ENCODE measurements at places on chromosomes 3 and 15.
A peak's percentile ranks its signal among the peaks of the same experiment; 100 is the strongest.

DNA sequence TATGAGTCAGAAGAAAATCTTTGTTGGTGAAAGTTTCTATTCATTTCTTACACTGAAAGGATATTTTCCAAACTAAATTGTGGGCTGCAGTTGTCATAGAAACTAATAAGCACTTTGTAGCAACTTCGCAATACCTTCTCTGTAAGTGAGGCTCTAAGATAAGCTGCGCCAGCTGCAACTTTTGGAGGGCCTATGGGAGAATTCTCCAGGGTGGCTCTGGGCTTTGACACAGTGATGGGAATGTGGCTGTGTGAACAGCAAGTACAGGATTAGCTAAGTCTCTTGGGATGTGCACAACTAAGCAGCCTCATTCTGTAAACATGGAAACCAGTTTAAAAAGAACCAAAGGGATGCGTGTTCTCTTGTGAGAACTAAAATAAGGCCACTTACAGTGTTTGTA, 124.6 kb upstream of the SGO1 start:
- DNase-seq = no peak

- no peak for DNase-seq
These were observed 32.6 kb upstream of the NEO1 start for GRCh38 chr15:73019601-73020146.

- no peak for DNase-seq
These were observed 4.8 kb upstream of the EPHB3 start for GRCh38 chr3:184556582-184557347.

GRCh38 chr3:126656371-126657134, 1.6 kb upstream of the TXNRD3 start:
- DNase-seq = no peak

DNA sequence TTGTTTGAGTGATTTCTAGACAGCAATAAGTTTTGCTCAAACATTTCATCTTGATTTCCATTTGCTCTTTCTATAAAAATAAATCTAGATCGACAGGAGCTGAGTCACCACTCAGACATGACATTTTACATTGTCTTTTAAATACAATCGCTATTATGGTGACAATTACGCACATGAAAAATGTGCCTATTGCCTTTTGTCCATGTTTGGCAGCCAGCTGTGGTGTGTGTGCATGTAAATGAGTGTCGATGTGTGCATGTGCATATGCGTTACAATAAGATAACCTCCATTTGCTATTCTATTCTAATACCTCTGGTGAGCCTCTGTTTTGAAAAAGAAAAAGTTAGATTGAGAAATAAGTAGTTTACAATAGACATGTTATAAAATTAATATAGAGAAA, 89.7 kb upstream of the GRM7 start:
- no peak for DNase-seq

- DNase-seq = no peak
These were observed 79.6 kb downstream of the DHX36 start for GRCh38 chr3:154244644-154245043.

DNA sequence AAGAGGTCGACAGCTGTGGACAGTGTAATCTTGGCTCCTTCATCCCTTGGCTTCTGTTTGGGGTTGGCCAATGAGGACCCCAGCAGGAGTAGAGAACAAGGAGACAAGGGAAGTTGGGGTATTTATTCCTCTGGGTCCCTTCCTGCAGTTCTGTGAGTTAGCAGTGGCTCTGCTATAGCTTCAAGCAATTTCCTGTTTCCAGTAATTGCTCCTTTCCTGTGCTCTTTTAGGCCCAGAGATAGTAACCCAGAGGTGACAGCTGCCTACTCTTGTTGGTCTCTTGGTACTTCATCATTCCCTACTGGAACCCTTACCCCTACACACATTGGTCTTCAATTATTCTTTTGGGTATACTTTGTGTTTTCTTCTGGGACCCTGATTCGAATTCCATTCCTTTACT, 92.9 kb downstream of the NR1D2 start:
- no peak for DNase-seq

DNA sequence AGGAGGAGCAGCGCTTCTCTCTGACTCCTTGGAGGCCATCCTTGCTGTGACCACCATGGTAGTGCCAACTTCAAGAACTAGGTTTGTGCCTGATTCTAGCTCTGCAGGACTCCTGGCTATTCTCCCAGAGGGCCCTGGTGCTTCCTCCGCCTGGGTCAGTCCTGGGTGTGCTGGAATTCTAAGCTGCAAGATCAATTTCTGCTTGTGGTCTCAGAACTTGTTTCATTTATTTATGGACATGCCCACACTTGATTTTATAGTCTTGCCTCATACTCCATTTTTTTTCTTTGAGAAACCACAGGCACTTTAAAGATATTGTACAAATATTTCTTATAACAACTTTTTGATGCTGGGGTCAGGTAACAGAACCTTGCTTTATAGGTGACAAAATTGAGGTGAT, 87.6 kb downstream of the PDCD6IP start:
- no peak for DNase-seq

DNA sequence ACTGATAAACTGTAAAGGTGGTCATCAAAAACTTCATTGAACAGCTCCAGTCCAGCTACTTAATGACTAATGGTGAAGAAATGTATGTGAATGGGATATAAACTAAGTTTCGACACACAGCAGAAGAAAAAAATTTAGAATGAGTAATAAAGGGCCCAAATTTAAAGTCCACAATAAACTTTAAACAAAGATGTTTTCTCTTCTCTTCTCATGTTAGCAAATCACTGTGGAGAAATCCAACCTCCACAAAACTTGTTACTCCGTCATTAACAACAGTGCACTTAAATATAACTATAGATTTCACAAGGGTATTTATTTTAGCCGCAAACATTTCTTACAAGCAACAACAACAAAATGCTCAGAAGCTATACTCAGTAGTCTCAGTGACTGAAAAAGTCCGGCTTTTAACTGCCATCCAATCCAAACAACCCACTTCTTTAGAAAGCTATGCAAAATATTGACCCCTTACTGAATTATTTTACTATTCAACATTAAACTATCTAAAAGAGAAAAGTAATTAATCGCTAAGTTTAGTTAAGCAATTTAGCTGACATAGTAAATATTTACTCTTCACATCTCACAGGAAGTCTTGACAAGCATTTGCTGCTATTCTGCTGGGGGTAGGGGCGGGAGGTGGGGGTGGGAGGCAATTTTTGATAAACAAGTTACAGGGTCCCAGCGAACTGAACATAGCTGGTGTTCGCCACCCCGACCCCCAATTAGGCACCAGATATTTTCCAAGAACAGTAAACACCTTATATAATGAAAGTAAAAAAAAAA, 2.4 kb downstream of the IGF2BP2 start:
- DNase-seq = no peak

DNA sequence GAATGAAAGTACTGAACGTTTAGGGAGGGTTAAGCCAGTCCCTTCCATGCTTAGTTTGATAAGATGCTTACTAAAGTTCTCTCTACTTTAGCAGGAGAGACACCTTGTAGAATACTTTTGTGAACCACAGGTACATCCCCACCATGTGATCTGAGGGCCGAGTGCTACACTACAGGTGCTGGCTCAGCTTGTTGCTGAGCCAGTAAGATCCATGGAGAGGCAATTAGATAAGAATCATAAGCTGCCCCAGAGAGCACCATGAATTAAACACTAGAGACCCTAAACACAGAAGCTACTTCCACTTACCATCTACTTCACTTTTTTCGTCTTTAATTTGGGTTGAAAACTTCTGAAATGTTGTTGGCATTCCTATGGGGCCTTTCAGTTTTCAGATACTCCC, 70.5 kb upstream of the GOLGA8B start:
- DNase-seq = no peak

DNA sequence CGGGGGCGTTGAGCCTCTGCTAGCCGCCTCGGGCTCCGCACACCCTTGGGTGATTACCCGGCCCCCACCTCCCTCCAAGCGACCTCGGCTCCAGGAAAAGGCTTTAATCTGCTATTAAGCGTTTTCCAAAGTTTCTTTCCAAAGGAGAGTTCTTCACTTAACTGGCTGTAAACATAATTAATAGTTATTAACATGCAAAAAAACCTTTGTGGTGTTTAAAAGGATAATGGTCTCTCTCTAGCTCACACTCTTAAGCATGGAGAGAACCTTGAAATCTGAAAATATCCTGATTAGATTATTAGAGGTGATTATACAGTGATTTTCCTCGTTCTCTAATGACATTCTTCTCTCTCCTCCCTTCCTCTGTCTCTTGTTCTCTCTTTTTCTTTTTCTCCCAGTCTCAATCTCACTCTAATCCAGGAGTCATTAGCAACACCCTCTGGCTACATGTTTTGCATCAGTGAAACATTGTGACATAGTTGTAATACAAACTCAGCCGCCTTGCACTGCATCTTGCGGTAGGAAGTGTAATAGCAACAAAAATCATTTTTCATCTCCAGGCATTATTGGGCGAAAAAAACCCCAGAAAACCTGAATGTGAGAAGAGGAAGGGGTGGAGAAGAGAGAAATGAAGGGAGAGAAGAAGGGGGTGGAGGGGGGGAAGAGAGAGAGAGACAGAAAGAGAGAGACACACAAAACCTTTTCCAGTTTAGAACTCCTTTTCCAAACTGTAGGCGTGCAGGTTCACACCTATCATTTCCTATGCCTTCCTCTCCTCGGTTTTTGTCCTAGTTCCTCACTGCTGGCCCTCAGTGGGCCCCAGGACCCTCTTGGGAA, 24.4 kb downstream of the NR2F2 start:
- DNase-seq = no peak

GRCh38 chr15:72168808-72169190, 28.8 kb downstream of the GRAMD2A start:
- DNase-seq = no peak

- no peak for DNase-seq
These were observed 15.2 kb downstream of the FSTL1 start for GRCh38 chr3:120435621-120436020.

DNA sequence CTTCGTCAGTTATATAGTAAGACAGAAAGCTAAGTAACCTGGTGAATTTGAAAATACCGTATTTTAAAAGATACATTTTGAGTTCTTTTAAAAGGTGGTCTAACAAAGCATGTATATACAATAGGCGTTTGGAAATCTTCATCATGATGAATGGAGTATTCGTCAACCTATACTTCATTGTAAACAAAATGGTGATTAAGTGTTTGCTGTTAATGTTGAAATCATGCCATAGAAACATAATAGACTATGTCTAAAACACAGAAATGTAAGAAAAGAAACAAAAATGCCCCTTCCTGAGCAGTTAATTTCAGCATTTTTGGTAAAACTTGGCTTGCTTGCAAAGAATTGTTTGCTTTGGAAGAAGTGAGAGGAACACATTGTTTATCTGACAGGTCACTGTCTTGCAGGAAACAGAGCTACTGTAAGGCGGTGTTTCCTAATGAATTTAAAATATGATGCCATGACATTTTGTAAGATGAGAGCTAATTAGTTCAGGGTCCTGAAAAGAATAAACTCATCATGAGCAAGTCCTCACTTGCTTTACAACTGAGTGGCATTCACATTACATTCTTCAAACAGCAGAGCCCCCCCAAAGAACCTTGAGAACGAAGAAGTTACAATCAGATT, 126.7 kb downstream of the SERPINI1 start:
- DNase-seq = no peak

DNA sequence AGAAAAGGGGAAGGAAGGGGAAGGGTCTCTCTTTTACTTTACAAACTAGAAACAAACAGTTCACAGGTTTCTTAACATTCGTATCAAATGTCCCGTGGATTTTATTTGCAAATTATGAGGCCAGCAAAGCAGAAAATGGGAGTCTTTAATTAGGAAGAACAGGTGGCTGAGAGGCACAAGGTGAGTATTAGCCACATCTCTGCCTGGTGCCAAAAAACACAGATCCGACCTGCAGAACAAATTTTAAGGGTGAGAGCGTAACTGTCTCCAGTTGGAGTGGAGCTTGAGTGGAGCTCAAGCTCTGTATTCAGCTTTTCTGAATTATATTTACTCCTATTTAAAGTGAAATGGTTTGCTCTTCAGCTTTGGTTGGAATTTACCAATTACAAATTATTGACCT, 1004.9 kb downstream of the FHIT start:
- no peak for DNase-seq

- DNase-seq = no peak
These were observed 1.5 kb upstream of the GOLGA8B start for GRCh38 chr15:34584996-34585395.

GRCh38 chr3:152646004-152646403, 188.9 kb upstream of the P2RY1 start:
- DNase-seq = no peak

- no peak for DNase-seq
These were observed 53.4 kb downstream of the CMC1 start for GRCh38 chr3:28294667-28295413.

DNA sequence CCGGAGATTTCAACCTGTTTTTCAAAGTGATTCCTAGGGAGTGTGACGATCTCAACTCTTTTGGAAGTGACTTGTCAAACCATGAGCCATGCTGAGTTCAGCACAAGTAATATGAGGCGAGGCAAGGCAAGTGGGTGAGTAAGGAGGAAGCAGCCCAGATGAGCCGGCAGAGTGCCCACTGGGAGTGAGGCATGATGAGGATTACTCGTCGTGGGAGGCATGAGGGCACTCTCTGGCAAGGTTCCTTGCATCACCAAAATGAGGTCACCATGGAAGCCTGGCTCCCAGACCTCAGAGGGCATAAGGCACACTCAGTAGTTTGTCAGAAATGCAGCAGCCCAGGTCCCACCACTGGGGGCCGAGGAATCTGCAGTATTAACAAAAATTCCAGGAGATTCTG, 636.1 kb downstream of the MAGI1 start:
- DNase-seq = no peak

- DNase-seq = no peak
These were observed 232.3 kb upstream of the STAC start for GRCh38 chr3:36147934-36148558.

- DNase-seq = no peak
These were observed 12.0 kb downstream of the FSTL1 start for GRCh38 chr3:120438665-120439370.

GRCh38 chr3:193605876-193606275, 12.9 kb downstream of the OPA1 start:
- DNase-seq = peak; percentile 4

DNA sequence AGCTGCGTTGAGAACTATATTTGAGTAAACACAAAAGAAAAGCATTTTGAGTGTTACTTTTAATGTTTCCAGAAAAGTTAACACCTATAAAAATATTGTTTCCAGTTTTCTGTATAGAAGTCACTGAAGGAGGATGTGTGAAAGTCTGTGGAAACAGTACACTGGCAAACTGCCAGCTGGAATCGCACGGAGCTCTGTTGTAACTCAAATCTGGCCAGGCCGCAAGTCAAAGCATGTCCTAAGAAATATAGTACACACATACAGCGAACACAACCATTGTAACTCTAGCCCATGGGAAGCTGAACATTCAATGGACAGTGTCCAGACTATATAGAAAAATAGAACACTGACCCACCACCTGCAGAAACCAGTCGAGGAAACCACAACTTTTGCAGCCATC, 657.2 kb downstream of the FHIT start:
- DNase-seq = no peak

- DNase-seq = no peak
These were observed 106.0 kb upstream of the LRIG1 start for GRCh38 chr3:66606868-66607267.

GRCh38 chr3:90091549-90091948, 984.1 kb downstream of the EPHA3 start:
- no peak for DNase-seq

DNA sequence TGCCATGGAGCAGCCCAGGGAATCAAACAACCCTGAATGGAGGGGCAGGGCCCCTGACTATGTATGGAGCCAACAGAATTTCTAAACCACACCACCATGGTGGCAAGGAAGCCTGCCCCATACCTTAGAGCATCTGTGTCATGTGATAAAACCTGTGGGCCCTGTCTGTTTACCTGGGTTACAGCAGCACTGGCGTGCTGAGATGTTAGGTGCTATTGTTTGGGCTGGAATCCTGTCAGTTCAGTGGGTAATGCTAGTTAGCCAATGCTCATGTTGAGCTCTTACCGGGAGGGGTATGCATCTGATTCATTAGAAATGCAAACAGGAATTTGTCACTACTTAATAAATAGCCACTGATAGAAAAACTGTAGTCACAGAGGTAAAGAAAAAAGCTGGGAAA, 63.5 kb upstream of the ETV5 start:
- DNase-seq = no peak
